ENCODE measurements at places on chromosomes 2 and 18.

DNA sequence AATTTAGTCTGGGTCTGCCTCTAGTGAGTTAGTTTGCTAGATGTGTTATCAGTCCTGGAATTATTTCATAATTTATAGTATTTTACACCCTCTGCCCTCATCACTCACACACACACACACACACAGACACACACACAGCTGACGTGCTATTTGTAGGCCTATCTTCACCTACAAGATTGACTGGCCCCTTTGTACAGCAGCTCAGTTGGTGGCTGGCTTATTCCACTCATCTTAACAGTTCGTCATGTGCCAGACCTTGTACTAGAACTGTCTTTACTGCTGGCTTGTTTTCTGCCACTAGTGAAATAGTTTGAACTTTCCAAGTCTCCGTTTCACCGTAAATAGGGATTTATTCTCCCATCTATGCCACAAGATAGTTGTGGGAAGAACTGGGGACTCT lies 21.3 kb downstream of the CENPO start:
- DNase-seq, result no peak

DNA sequence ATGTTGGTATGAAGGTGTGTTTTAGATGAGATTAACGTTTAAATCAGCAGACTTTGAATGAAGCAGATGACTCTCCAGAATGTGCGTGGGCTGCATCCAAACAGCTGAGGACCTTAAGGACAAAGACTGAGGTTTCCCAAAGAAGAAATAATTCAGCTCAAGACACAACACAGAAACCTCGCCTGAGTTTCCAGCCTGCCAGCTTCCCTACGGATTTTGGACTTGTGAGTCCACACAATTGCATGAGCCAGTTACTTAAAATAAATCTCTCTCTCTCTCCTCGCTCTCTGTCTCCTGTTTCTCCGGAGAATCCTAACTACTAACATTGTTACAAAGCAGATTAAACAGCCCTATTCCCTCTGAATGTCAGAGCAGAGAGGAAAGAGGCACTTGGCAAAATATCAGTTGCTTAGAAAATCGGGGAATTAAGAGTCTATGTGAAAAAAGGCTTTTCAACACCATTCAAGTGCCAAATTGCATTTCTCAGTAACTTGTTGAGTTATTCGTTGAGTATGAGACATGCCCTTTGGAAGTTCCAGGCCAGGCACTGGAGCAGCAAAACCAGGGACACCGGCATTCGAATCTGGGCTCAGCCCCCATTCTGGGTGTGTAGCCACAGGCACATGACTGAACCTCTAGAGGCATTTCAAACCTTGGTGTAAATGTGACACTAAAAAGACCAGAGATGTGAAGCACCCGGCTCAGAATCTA lies 174.6 kb upstream of the PID1 start:
- DNase-seq, result no peak

DNA sequence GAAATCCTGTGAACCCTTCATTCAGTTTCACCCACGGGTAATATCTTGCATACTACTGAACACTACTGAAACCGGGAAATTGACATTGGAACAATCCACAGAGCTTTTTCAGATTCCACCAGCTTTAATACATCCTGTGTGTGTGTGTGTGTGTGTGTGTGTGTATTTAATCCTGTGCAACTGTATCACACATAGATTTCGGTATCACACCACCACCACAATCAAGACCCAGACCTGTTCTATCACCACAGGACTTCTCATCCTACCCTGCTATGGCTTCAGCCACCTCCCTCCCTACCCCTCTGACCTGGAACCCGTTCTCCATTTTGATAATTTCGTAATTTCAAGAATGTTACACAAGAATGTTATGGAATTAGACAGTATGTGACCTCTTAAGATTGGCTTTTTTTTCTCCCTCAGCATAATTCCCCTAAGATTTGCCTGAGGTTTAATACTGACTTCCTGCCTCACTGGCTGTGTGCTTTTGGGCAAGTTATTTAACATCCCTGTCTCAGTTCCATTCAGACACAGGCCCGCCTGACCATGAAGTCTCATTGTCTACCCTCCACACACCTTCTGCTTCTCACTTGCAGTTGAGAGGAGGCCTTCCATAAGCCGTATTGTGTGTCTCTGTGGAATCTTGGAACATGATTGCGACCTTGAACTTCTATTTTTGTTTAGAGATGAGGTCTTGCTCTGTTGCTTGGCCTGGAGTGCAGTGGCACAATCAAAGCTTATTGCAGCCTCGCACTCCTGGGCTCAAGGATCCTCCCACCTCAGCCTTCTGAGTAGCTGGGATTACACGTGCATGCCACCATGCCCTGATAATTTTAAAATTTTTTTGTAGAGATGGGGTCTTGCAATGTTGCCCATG lies 14.4 kb upstream of the TMEM131 start:
- no peak for DNase-seq

DNA sequence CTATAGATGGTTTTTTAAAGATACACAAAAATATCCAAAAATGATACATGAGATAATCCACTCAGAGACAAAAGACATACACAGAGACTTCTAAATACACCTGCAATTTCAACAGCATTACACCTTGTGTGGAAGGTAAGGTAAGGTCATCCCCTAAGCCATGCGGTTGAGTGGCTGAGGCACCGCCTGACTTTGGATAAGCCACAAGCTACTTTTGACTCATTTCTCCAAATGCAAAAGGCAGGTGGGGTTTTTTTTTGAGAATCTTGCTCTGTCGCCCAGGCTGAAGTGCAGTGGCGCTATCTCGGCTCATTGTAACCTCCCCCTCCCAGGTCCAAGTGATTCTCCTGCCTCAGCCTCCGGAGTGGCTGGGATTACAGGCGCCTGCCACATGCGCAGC lies 13.1 kb downstream of the AP1S3 start:
- DNase-seq, result no peak

DNA sequence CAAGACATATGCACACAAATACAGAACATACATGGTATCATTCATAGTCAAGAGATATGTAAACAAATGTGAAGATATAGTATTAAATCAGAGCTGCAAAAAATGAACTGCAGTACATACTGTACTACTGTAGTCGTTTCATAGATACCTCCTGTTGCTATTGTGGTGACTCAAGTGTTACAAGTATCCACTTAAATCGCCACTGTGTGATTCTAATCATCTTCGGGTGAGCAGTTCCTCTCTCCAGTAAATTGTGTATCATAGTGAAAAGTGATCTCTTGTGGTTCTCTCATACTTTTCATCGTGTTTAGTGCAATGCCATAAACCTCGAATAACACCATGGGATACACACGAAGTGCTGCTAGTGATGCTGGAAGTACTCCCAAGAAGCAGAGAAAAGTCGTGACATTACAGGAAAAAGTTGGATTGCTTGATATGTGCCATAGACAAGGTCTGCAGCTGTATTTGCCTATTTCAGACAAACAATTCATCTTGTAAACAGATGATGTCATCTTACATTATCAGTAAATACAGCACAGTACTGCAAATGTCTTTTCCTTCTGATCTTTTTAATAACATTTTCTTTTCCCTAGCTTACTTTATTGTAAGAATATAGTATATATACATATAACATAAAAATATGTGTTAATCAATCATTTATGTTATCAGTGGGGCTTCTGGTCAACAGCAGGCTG lies 222.2 kb downstream of the BCL11A start:
- no peak for DNase-seq

All from activated CD8-positive, alpha-beta memory T cell treated with anti-CD3 and anti-CD28 coated beads, Interleukin-2, amount 50 U/mL, for 4 hours (primary cell).